ENCODE measurements at places on chromosomes 7 and 10. TPM values are rescaled to one million over a fixed set of nuclear protein-coding genes. Genes with fewer than 3 reads are reported as not detected.

Gene CREM
- 52.0 TPM for total RNA-seq

Gene GPRIN2
- total RNA-seq, result 0.36 TPM

Gene CDH23
- 16.6 TPM for total RNA-seq

Gene HGF
- 20.7 TPM for total RNA-seq

Gene LIPF
- not detected for total RNA-seq

Gene SPDYE8
- total RNA-seq, result not detected

Gene CYP3A7
- total RNA-seq, result not detected

Gene PDE6C
- not detected for total RNA-seq

Gene TEX36
- not detected for total RNA-seq

Gene NUTM2A
- 1.0 TPM for total RNA-seq

DNA sequence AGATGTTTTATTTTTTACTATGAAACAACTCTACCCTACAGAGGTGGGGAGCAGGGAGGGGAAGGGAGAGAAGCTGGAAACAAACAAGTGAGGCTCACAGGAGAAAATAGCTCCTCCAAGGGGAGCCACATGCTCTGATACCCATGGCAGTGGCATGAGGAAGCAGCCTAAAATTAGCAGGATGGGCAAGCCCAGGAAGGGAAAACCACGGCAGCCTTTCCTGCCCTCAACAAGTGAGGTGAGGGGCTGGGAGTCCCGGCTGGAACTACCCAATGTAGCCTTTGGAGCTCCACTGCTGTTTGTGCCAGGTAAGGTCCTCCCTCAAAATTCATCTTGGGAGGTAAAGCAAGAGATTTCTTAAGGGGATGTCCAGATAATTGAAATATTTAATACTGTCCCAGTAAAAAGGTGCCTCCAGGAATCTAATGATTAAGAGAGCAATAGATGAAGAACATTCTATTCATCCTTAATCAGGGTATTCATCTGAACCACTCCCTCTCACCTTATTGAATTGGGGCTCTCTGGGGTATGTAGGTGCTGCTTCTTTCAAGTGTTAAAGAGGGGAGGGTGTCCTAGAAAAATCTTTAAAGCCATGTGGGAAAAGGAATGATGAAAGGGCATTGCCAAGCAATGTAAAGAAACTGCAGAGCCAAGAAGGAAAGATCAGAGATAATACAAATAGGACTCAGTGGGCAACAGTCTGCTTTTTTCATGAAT lies 12.8 kb upstream of the HERC4 start:
- DNase-seq, result no peak

DNA sequence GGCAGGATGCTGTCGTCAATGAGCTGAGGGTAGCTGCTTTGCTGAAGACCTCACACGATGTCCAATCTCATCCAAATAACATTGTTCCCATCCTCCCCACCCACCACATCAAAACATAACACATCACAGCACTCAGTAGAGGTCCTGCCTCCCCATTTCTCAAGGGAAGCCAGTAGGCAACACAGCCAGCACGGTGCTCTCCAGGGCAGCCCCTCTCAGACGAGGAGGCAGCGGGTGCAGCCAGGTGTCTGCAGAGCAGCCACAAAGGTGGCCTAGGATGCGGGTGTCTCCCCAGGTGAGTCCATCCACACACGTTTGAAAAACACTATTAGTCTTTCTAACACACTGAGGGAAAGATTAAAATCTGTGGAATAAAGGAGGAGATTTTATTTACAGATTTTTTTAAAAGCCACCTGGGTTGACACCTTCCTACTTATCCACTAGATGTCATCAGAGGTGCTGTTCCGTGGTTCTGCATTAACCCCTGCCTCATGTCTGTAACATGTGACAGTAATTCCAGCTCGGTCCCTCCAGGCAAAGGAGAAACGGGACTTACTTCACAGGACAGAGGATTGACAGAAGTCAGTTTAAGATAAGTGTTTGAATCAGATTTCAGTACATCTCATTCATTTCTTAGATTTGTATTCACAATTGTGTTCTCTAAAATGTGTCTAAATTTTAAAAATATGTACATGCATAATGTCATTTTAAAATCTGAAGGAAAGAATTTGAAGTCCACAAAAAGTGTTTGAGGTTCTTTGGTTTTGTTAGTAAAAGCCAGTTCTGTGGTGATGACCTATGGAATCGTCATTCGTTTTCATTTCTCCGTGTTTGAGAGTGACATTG lies 68.0 kb downstream of the LANCL2 start:
- DNase-seq, result no peak

- DNase-seq, result no peak
These were observed 25.0 kb upstream of the ELFN1 start for GRCh38 chr7:1645071-1645409.

DNA sequence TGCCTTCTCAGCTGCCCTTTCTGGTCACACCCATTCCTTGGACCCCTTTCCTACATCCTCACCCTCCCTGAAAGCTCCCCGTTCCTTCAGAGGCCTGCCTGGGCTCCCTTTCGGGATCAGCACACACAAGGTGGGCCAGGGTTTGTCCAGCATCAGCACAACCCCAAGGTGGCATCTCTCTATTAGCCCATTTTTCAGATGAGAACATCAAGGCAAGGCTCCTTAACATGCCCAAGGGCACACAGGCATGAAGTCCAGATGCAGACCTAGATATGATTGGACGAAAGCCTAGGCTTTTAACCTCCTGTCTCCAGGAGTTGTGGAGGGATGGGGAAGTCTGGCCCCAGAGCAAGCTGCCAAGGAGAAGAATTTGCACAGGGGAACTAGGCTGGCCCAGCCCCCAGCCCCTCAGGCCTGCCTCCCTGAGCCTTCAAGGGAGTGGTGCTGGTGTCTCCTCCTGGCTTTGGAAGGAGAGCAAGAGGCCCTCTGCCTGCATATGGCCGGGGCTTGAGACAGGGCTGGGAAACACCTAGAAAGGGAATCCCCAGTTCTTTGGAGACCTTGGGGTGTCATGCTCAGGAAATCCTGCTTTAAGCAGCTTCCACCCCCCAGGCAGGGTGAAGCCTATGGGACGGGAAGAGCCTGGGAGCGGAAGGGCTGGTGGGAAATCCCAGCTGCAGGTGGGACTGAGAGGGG lies 9.0 kb upstream of the VSIR start:
- DNase-seq, result peak; percentile 49

DNA sequence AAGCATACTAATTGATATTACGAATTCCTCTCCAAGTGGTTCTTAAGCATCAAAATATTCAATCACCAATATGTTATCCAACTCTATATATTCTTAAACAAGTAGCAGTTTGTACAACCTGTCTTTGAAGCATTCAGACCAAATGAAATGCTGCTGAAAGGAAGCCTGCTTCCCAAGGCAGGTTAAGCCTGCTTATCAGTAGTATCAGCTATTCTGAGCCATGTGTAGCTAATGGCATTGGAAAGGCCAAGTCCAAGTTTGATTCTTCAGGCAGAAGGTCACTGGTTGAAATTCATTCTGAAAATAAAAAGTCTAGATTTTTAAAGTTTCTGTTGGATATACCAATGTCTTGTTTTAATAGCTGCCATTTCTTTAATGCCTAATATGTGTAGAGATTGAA lies 328.7 kb downstream of the LHFPL3 start:
- no peak for DNase-seq

DNA sequence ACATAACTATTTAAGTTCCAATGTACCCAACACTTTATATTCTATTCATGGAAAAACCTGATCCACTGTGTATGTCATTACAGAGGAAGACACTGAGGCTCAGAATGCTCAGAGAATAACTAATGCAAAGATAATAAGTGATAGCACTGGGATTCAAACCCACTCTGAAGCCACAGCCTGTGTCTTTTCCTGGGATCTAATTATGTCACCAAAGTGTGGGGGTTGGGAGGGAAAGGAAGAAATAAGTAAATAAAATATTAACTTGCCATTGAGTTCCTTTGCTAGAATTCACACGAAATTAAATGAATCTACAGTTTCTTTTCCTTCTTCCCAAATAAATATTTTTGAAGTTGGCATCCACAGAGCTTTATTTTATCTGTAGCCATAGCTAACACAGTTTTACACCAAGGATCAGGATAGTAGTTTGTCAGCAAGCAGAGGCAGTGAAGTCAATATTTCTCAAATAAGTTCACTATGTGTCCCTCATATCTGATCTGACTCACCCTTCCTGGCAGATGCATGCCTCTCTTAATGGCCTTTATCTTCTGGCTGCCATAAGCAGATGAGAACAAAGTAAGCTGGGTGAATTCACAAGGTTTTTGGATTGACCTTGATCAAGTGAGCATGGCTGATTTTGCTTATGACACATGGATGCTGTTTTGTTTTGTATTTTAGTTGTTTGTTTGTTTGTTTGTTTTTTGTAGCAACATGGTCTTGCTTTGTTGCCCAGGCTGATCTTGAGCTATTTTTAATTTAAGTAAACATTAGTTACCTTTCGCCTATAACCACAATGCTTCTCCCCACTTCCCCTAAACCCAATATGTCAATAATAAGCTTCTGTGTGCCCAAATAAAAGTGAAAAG lies 6.3 kb downstream of the RAPGEF5 start:
- DNase-seq, result no peak

- no peak for DNase-seq
These were observed 137.1 kb downstream of the KMT2E start for GRCh38 chr7:105151152-105151551.

- DNase-seq, result no peak
These were observed 102.7 kb downstream of the ZWINT start for GRCh38 chr10:56258378-56258777.

- no peak for DNase-seq
These were observed 180.3 kb downstream of the DNAJB6 start for GRCh38 chr7:157516911-157517781.

GRCh38 chr10:125611756-125612155 lies 71.2 kb downstream of the TEX36 start:
- DNase-seq, result no peak

- no peak for DNase-seq
These were observed 24.4 kb upstream of the ETV1 start for GRCh38 chr7:14013898-14014297.

DNA sequence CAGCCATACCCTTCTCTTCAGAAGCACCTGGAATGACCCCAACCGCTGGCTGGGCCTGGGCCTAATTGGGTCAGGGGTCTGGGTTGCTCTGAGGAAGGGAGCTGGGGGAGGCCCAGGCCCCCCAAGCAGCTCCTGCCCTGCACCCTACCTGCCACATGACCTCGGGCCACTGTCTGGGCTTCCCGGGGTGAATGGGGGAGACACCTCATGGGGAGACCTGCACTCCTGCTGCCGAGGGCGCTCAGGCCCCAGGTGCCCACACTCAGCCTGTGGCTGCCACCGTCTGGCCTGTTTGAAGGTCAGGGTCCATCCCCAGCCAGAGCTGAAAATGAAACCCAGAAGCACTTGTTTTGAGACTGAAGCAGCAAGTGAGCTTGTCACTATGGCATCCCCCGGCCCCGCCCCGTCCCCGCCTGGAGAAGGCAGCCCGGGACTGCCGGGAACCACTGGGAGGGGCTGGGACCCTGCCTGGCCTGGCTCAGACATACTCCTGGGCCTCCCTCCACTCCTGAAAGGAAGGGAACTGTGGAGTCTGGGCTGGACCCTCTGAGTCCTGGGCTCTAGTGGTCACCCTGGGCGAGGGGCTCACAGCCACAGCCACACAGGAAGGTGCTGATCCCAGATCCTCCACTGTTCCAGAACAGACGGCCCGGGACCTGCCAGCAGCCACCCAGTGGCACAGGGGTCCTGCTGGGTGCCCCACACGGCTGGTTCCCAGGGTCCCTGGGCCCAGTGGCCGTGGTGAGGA lies 7.4 kb upstream of the MICALL2 start:
- DNase-seq, result peak; percentile 95

GRCh38 chr10:51800725-51801424 lies 101.5 kb upstream of the CSTF2T start:
- no peak for DNase-seq

- no peak for DNase-seq
These were observed 957.2 kb upstream of the GHITM start for GRCh38 chr10:83182076-83182475.

GRCh38 chr7:40586197-40586596 lies 451.4 kb downstream of the SUGCT start:
- no peak for DNase-seq

GRCh38 chr10:95097805-95098204 lies 28.5 kb upstream of the CYP2C8 start:
- no peak for DNase-seq

DNA sequence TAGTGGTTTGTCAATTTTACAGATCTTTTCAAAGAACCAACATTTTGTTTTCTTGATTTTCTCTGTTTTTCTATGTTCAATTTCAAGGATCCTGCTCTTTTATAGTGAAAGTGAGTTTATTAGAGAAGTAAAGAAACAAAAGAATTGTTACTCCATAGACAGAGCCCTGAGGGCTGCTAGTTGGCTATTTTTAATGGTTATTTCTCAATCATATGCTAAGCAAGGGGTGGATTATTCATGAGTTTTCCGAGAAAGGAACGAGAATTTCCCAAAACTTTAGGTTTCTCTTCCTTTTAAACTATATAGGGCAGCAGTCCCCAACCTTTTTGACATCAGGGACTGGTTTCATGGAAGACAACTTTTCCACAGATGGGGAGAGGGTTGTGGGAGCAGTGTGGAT lies 165.0 kb downstream of the CCSER2 start:
- DNase-seq, result no peak

Measured in aorta (tissue), 5 donors.